ENCODE measurements at places on chromosomes 3 and 15. TPM values are rescaled to one million over a fixed set of nuclear protein-coding genes. Genes with fewer than 3 reads are reported as not detected.

OR5K2 gene
- total RNA-seq = not detected

IQCF5 gene
- not detected for total RNA-seq

CGNL1 gene
- total RNA-seq = 20.6 TPM

ARHGEF26 gene
- 18.4 TPM for total RNA-seq

TAGLN3 gene
- total RNA-seq = 1.6 TPM

UBA7 gene
- 17.4 TPM for total RNA-seq

ABI3BP gene
- 88.9 TPM for total RNA-seq

BUB1B gene
- 26.4 TPM for total RNA-seq

TGM4 gene
- not detected for total RNA-seq

WNT5A gene
- 45.7 TPM for total RNA-seq

DNA sequence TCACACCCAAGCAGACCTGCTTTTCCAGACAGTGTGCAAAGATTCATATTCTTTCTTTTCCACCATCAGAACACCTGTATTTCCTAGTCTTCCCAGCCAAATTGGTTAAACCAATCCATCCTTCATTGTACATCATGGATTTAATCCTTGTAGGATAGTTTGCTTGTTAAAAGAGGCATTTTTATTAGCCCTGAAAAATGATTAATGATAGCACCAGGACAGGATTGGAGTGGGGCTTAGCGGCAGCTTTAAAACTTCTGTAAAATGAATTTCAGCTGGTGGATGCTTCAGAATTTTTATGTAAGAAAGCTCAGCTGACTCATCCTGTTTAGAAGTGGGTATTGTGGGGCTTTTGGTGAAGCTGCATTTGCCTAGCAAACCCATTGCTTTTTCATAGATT lies 36.1 kb upstream of the ARHGEF26 start:
- DNase-seq = no peak

DNA sequence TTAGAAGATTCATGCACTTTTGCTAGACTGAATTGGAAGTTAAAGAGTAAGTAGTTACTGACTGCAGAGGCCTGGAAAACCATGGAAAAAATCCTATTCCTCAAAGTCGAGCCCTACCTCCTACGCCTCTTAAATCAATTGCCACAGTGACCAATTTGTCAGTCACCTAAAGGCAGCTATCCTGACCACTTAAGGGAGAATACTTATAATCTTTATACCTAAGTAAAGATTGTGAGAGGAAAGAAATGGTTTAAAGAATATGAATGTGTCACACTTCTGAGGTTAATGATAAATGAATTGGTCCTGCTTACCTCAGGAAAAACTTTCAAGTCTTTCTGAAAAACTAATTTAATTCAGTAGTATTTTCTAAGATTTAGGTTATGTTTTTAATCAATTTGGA lies 42.6 kb downstream of the AGTR1 start:
- DNase-seq = no peak

DNA sequence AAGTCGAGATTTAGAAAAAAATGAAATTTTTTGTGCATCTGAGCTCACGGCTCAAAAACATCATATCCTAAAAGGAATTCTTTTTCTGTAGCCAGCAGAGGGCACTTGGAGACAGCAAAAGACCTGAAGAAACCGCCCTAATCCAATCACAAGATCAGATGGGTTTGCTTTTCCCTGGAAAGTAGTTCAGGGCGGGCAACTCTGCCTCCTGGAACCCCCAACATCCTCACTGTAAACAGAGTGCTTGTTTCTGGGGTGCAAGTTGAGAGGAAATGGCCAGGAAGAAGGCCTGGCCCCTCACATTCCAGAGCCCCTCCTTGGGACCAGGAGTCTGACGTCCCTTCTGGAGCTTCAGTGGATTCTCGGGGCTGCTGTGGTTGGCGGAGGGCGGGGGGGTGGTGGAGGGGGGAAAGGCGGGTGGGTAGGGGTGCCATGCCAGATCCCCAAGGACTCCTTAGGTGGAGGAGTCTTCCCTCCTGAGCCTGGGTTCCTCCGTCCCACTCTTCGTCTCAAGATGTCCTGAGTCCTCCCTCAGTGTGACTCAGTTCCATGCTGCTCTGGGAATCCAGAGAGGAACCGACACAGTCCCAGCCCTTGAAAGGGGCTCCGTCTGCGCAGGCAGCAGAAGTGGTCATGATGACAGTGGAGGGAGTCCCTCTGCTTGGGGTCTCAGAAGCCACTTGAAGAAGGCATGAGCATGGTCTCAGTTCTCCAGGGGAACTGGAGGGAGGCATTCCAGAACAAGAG lies 35.9 kb downstream of the CCK start:
- peak; percentile 70 for DNase-seq

DNA sequence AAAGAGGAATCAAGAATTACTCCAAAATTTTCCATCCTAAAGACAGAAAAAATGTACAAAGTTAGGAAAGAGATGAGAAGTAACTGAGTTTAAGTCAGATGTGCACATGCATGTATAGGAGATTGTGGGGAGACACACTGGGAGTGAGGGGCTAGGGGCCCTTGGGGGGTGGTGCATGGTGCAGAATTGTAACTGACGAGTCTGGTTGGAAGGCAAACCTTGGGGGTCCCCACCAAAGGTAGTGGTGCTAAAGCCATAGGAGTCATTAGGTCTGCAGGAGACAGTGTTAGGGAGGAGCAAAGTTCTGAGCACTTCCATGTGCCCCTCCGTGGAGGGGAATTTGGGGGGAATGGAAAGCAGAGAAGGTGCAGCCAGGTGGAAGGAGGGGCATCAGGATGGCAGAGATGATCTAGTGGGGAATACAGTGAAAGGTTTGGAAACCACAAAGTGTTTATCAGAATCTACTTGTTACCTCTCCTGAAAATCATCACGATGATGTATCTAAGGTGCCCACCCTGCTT lies 37.5 kb upstream of the EPHB1 start:
- DNase-seq = no peak

- peak; percentile 77 for DNase-seq
Measured at GRCh38 chr3:118987477-118987876, 47.2 kb downstream of the IGSF11 start.

GRCh38 chr15:37098468-37099318 lies 1.7 kb downstream of the MEIS2 start:
- peak; percentile 69 for DNase-seq

- DNase-seq = no peak
Measured at GRCh38 chr3:56055951-56056350, 412.3 kb downstream of the ERC2 start.

GRCh38 chr3:130693314-130693713 lies 53.3 kb downstream of the PIK3R4 start:
- DNase-seq = no peak

DNA sequence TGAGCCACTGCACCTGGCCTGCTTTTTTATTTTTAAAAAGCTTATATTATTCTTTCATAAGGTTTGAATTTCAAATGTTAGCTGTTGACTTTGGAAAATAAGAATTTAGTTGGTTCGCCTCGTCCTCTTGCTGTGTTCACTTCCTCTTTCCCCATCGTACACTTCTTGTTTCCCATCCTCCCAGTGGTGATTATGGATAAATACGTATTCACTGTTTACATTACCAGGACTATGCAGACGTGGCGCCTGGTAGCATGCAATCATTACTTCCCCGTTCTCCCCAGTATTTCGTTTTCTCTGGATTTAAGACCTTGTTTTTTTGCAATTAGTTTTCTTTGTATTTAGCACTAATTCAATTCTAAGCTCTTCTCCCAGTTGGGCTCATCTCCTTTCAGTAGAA lies 70.1 kb downstream of the LMLN start:
- no peak for DNase-seq

- DNase-seq = no peak
Measured at GRCh38 chr15:99504071-99504822, 61.5 kb upstream of the MEF2A start.

GRCh38 chr3:106337116-106337515 lies 468.3 kb upstream of the CBLB start:
- DNase-seq = no peak

GRCh38 chr3:45868650-45869049 lies 17.7 kb upstream of the CCR9 start:
- DNase-seq = no peak

DNA sequence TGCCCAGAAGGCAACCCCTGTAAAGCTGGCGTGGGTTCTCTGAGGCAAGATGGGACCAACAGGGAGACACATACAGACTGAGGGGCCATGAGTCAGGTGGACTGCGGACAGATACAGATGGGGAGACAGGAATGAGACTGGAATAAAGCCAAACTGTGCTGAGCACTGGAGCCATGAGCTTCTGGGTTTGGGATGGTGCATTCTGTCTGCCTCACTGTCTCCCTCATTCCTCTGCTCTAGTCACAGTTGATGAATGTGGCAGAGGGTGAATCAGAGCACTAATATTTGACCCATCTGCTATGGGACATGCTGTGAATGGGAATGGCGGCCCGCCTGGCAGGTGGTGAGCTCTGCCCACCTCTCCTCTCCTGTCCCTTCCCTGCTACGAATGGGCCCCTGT lies 262.9 kb downstream of the EPHB1 start:
- DNase-seq = no peak

DNA sequence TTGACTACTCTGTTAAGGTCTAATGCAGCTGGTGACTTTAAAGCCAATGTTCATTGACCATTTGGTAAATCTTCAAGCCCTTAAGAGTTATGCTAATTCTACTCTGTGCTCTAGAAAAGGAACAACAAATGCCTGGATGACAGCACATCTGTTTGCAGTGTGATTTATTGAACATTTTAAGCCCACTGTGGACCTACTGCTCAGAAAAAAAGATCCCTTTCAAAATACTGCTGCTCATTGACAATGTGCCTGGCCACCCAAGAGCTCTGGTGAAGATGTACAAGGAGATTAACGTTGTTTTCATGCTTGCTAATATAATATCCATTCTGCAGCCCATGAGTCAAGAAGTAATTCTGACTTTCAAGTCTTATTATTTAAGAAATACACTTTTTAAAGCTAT lies 110.8 kb downstream of the TBC1D5 start:
- DNase-seq = no peak

DNA sequence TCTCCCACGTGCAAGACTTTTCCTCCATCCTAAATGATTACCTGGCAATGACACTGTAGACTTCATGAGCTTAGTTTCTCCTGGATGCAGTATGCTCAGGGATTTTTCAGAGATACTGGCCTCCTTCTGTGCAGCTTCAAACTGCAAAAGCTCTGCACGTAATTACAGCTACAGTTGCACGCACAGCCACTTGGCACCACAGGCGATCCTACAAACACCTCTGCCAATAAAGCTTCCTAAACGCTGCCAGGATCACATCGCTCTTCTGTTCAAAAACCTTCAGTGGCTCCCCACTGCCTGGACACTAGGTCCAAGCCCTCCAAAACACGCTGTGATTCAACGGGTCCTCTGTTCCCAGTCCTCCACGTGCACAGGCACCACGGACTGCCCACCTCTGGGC lies 49.5 kb downstream of the NUP210 start:
- DNase-seq = peak; percentile 35

- DNase-seq = peak; percentile 5
Measured at GRCh38 chr3:192128922-192129321, 598.4 kb downstream of the FGF12 start.

- no peak for DNase-seq
Measured at GRCh38 chr15:77038312-77039216, 32.3 kb downstream of the TSPAN3 start.

- no peak for DNase-seq
Measured at GRCh38 chr3:166731701-166732100, 648.4 kb downstream of the ZBBX start.

GRCh38 chr3:114144909-114145688 lies 33.8 kb downstream of the DRD3 start:
- DNase-seq = peak; percentile 39

DNA sequence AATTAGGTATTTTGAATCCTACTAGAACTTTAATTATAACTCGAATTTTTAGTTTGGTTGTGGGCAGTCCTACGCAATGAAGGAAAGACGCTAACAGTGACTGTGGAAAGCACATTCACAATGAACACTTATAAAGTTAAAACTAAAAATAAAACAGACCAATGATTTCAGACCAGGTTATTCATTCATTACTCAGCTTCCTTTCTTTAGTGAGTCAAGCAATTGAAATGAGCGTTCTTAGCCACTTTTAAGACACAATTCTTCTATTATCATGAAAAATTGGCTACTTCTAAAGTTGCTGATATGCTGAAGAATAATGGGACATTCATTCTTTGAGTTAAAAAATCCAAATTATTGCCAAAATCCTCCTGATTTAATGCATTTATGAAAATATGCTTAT lies 66.0 kb upstream of the CMSS1 start:
- no peak for DNase-seq

- no peak for DNase-seq
Measured at GRCh38 chr3:119555309-119555735, 4.1 kb downstream of the CD80 start.

DNA sequence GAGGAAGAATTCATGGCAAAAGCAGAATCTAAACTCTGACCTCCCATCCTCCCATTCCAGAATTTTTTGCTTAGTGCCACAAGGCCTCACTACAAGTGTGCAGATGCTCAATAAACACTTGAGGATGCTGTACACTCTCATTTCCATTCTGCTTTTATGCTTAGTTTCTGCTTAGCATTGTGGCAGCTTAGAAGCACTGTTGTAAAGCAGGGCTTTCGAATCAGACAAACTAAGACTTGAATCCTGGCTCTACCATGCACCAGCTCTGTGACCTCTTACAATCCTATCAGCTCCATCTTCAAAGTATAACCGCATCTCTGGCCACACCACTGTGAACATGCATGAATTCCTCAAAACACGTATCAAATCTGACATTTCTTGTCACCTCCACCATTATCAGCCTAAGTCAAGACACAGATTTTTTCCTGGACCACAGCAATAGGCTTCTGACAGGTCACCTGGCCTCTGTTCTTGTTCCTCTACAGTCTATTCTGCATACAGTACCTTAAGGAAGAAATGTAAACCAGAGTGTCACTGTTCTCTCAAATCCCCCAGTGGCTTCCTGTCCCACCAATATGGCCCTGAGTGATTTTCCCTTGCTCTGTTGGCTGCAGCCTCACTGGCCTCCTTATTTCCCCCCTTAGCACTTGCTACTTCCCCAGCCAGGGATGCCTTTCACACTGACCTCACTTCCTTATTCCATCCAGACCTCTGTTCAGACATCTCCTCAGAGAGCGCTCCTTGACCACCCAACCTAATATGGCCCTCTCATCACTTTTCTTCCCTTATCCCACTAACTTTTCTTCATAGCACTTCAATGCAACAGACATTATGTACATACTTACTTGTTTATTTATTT lies 8.1 kb upstream of the PHC3 start:
- no peak for DNase-seq

DNA sequence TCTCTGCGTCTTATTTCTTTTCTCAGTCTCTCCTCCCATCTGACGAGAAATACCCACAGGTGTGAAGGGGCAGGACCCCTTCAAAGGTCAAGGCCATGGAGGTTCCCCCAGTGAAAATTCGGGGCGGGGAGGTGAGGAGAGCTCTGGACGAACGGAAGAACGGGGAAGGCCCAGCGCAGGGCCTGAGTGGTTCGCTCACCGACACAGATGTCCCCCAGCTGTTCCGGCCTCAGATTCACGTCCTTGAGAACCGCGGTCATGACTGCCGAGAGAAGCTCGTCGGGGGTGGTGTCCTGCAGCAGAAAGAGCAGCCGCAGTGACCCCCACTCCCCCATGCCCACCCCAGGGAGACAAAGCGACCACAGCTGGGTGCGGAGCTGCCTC lies 542 bp downstream of the ACAA1 start:
- peak; percentile 55 for DNase-seq

- DNase-seq = no peak
Measured at GRCh38 chr3:57545636-57546268, 1.6 kb upstream of the DNAH12 start.

GRCh38 chr15:41994171-41994650 lies 21.9 kb upstream of the EHD4 start:
- no peak for DNase-seq

GRCh38 chr3:69115731-69116130 lies 6.7 kb downstream of the LMOD3 start:
- DNase-seq = no peak

- no peak for DNase-seq
Measured at GRCh38 chr3:142844339-142844977, 44.4 kb downstream of the PCOLCE2 start.
